MCF 10A (cell line): ENCODE measurements at places on chromosomes 11 and 22.

DNA sequence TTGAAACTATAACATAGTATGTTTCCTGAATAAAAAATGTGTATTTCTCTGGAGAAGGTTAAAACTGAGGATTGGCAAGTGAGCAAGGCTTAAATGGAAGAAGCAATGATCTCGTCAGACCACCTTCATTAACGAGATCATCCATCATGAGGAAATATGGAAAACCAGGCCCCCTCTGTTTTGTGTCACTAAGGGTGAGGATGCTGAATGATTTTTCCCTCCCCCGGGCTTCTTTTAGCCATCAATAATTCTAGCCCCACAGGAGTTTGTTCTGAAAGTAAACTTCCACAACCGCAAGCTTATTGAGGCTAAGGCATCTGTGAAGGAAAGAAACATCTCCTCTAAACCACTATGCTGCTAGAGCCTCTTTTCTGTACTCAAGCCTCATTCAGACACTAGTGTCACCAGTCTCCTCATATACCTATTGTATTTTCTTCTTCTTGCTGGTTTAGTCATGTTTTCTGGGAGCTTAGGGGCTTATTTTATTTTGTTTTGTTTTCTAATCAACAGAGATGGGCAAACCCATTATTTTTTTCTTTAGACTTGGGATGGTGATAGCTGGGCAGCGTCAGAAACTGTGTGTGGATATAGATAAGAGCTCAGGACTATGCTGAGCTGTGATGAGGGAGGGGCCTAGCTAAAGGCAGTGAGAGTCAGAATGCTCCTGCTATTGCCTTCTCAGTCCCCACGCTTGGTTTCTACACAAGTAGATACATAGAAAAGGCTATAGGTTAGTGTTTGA is 5.8 kb upstream of the HBE1 start:
- DNase-seq, result no peak

- no peak for DNase-seq
These were observed 78.1 kb downstream of the CYB5R2 start for GRCh38 chr11:7595016-7595866.

DNA sequence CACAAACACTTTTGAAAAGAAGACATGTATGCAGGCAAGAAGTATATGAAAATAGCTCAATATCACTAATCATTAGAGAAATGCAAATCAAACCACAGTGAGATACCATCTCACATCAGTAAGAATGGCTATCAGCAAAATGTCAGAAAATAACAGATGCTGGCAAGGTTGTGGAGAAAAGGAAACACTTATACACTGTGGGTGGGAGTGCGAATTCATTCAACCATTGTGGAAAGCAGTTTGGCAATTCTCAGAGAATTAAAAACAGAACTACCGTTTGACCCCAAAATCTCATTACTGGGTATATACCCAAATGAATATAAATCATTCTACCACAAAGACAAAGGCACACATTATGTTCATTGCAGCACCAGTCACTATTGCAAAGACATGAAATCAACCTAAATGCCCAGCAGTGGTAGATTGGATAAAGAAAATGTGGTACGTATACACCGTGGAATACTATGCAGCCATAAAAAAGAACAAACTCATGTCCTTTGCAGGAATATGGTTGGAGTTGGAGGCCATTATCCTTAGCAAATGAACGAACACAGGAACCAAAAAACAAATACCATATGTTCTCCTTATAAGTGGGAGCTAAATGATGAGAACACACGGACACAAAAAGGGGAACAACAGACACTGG is 18.5 kb downstream of the MMP13 start:
- no peak for DNase-seq

DNA sequence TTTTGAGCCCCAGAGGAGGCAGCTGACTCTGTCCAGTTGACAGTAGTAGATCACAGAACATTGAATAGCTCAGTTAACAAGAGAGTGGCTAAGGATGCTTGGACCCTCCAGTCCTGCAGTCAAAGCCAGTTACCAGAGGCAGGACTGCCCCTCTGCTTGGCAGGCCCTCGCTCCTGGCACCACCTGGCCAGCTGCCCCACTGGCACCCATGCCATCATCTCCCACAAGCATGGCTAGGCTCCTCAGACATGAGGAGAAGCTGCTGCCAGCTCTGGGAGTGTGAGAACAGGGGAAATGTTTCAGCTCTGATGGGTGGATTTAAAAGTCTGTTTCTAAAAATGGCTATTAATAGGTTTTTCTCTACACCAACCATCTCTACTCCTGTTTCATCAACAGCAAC is 13.9 kb downstream of the ME3 start:
- DNase-seq, result no peak

DNA sequence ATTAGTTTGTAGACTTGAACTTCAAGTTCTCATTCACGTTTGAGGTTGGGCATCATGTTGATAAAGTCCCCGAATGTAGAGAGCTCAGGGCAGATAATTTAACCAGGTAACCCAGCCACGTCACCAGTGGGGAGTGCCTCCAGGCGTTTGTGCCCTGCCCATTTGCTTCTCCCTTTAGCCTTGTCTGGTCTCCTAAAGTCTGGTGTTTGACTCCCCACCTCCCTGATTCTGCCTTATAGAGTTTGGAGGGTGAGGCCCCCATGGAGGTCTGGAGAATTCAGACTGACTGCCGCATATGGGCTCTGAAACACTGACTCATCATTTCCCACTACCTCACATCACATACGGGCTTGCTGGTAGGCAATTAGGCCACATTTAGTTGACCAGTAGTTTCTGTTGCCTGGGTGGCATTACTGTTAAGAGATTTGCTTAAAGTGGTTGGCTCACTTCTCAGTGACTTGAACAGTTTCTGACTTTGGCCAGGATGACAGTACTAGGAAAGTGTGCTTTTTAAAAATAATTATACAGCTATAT is 99.3 kb upstream of the GAL start:
- no peak for DNase-seq

DNA sequence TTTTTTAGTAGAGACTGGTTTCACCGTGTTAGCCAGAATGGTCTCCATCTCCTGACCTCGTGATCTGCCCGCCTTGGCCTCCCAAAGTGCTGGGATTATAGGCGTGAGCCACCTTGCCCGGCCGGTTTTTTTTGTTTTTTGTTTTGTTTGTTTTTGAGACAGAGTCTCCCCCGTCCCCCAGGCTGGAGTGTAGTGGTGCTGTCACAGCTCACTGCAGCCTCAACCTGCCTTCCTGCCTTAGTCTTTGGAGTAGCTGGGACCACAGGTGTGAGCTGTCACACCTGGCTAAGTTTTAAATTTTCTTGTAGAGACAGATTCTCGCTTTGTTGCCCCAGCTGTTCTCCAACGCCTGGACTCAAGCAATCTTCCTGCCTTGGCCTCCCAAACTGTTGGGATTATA is 3.2 kb downstream of the PPIL2 start:
- no peak for DNase-seq

DNA sequence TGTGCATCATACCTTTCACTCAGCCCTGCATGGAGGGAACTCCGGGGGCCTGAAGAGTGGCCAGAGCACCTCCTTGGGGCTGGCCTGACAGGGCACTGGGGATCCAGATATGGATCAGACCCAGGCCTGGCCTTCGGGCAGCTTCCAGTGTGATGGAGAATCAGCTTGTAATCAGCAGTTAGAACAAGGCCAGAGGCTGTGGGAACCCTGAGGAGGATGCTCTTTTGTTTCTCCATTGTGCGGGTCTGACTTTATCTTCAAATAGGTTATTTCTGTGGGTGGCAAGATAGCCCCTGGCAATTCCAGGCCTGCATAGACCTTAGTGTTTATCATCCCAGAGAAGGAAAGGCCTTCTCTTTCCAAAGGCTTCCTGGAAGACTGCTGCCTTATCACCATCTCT is 12.3 kb downstream of the DGAT2 start:
- no peak for DNase-seq

- no peak for DNase-seq
These were observed 56.2 kb downstream of the BUD13 start for GRCh38 chr11:116716621-116717020.

DNA sequence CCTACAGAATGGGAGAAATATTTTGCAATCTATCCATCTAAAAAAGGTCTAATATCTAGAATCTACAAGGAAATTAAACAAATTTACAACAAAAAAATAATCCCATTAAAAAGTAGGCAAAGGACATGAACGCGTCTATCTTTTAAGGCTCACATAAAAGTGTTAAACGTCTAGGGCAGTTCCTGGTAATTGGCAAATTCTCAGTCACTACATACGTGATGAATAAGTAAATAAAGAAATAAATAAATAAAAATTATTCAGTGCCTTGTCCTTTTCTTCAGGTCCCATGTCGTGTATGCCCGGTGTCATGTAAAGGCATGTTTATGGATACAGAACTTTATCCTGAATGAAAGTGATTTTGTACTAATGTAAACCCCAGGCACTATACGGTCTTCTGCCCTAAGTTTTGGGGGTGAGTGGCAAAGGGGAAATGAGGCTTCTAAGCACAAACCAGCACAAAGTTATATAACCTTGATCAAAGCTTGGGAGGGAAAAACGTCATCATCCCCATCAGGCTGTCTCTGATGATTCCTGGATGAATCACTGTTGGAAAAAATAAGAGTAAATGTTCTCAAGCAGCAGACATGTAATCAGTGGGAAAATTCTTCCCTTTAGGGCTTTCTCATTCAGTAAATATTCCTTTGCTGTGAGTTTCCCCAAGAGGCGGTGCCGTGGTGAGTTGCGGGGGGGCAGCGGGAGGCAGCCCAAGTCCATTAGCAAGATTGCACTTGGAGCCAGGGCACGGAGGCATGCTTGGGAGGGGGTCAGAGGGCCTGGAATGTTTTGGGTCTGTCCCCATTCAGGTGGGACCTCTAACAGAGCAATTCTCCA is 30.4 kb upstream of the MICAL2 start:
- peak; percentile 92 for DNase-seq

DNA sequence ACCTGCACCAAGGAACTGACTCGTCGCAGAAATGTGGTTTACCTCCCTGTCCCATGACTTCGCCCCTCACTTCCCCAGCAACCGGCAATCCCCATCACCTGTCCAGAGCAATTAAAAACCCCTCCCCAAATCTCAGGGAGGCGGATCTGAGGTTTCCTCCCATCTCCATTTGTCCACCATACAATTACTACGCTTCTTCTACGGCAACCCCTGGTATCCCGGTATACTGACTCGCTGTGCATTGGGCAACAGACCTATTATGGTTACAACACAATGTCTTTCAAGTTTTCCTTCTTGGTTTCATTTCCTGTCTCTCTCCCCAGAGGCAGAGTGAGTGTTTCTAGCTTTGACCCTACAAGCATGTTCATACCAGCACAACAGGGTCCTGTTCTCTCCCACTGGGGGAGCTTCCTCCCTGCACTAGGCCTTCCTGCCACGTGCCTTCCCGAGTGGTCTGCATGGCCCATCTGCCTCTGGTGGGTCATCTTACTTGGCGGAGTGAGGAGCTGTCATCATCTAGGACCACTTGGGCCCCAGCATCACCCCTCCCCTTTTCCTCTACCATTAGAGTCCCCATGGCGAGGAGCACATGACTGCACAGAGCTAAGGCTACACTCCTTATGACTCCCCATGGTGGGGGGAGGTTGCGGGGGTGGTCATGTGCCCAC is 30.3 kb upstream of the NAP1L4 start:
- DNase-seq, result peak; percentile 64

GRCh38 chr11:64846998-64847666 is 2.7 kb upstream of the CDC42BPG start:
- peak; percentile 94 for DNase-seq

- DNase-seq, result no peak
These were observed 50.0 kb downstream of the FAM168A start for GRCh38 chr11:73547706-73548595.

DNA sequence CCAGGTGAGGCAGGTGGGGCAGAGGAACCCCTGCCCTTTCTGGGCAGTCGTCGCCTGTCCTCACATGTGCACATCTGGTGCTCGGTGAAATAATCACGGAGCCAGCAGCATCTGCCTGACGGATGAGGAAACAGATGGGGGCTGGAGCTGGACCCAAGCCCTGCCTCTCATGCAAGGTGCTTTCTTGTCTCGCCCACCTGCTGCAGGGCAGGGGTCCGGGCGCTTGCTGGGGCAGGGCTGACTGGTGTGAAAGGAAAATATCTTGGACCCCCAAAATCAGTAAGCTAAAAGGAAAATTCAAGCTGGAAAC is 3.3 kb downstream of the ALDH3B2 start:
- no peak for DNase-seq

DNA sequence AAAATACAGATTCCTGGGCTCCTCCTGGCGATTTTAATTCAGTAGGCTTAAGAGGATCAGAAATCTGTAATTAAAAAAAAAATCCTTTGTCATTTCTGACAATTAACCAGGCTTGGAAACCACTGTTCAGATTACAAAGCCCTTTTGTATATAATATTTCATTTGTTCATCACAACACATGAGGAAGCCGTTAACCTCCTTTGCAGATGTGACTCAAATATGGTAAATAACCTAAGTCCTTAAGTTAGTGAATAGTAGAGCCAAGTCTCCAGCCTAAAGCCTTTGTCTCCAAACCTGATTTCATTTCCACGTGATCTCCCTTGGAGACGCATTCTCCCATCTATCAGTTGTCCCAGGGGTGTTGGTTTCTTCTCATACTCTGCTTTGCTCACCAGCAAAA is 67.6 kb downstream of the UBASH3B start:
- DNase-seq, result no peak

GRCh38 chr22:26648011-26648497 is 9.3 kb upstream of the MIAT start:
- no peak for DNase-seq

- peak; percentile 36 for DNase-seq
These were observed 432 bp downstream of the TNKS1BP1 start for GRCh38 chr11:57324154-57324885.

DNA sequence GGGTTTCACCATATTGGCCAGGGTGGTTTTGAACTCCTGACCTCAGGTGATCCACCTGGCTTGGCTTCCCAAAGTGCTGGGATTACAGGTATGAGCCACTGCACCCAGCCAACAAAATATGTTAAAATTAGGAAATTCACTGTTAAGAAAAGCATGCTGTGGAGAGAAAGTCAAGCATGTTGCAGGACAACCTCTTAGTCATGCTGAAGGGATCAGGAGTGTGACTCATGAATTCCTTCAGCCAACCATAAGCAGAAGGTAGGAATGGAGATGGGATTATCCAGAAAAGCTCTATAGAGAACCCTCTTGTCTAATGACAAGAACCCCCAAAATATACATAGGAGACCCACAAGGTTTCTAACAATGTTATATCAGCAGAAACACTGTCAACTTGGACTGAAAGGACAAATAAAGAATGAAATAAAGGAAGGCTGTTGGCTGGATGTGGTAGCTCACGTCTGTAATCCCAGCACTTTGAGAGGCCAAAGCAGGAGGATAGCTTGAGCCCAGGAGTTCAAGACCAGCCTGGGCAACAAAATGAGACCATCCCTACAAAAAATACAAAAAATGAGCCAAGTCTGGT is 16.0 kb downstream of the MRTFA start:
- DNase-seq, result peak; percentile 80

GRCh38 chr11:119134389-119134978 is 13.1 kb downstream of the HINFP start:
- peak; percentile 18 for DNase-seq

GRCh38 chr11:46710821-46711269 is 8.2 kb upstream of the F2 start:
- DNase-seq, result peak; percentile 31
